Activated CD4-positive, alpha-beta memory T cell treated with anti-CD3 and anti-CD28 coated beads for 36 hours (primary cell): ENCODE measurements at places on chromosomes 1 and 21. TPM values are rescaled to one million over a fixed set of nuclear protein-coding genes. Genes with fewer than 3 reads are reported as not detected.
A peak's percentile ranks its signal among the peaks of the same experiment; 100 is the strongest.

DNA sequence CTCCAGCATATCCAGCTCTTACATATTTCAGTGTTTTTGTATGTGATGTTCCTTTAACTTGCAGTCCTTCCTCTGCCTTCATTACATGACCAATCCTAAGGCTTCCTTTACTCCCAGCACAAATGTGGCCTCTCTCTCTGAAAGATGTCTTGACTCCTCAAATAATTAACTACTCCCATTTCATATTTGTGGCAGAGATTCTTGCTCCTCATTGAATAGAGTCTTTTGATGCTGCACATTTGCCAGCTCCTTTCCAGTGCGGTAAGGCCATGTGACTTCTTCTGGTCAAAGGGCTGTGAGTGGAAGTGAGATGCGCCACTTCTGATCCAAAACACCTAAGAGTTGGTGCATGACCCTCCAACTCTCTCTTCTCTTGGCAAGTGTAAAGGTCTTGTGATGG, 19.1 kb upstream of the LAMC1 start:
- DNase-seq, result no peak

GRCh38 chr1:19437891-19438294, 47.4 kb downstream of the CAPZB start:
- no peak for DNase-seq

GRCh38 chr1:224989615-224990014, 60.1 kb downstream of the DNAH14 start:
- no peak for DNase-seq

DNA sequence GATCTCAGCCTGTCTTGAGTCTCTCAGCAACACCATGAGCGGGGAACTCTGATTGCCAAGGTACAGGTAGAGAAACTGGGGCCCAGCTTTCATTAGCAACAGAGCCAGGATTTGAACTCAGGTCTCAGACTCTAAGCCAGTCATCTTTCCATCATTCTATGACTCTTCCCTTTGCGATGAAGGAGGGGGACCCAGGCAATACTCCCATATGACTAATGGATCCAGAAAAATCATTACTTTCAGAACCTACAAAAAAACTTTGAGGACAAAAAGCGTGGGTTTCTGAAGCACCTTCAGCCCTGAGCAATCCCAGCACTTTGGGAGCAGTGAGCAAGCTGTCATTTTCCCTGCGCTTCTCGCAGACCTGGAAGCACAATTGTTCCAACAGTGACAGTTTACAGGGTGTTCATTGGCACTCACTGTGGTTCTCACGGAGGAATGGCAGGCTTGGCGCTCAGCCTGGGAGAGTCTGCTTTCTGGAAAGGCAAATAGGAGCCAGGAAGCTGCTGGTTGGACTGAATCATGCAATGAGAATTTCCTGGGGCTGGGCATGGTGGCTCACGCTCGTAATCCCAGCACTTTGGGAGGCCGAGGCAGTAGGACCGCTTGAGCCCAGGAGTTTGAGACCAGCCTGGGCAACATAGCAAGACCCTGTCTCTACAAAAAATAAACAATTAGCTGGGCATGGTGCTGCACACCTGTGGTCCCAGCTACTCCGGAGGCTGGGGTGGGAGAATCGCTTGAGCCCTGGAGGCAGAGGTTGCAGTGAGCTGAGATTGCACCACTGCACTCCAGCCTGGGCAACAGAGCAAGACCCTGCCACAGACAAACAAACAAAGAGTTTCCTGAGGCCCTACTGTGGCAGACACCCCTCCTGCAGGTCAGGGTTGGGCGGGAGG, 40.1 kb downstream of the SLC2A7 start:
- DNase-seq, result no peak

- DNase-seq, result peak; percentile 66
These were observed at the start of gene G0S2 for GRCh38 chr1:209674957-209675564. G0S2 (plus strand) TSS chr1:209675412; CDS start chr1:209675685, 273 bp downstream.

DNA sequence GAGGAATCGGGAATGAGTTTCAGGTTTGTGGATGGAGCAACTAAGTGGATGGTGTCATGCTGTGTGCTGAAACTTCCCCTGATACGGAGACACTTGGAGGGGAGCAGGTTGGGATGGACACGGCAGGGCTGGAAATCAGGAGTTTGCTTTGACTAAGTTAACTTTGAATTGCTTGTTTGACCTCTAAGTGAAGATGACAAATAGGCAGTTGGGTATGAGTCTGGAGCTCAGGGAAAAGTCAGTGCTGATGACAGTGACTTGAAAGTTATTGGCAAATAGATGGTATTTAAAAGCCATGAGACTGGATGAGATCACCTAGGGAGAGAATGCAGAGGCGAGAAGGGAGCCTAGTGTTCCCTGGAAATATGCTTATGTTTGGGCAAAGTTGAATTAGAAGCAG, 12.8 kb upstream of the ZSCAN20 start:
- DNase-seq, result no peak

DNA sequence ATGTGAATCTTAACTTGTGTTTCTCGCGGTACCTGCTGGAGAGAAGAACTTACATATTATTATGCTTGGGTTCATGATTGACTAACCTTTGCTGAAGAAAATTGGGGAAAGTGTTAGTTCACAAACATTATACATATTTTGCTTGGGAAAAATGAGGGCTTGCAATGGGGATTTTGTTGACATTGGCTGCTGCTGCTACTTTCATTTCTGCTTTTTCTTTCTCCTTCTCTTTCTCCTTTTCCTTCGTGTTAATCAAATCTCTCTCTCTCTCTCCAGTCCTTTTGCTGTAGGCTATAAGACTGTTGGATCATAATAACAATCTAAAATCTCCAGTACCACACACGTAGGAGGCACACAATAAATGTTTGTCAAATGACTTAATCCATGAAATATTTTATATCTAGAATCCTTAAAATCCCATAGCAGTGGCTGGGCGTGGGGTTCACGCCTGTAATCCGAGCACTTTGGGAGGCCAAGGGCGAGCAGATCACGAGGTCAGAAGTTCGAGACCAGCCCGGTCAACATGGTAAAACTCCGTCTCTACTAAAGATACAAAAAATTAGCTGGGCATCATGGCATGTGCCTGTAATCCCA, 23.0 kb downstream of the IRF2BP2 start:
- no peak for DNase-seq

DNA sequence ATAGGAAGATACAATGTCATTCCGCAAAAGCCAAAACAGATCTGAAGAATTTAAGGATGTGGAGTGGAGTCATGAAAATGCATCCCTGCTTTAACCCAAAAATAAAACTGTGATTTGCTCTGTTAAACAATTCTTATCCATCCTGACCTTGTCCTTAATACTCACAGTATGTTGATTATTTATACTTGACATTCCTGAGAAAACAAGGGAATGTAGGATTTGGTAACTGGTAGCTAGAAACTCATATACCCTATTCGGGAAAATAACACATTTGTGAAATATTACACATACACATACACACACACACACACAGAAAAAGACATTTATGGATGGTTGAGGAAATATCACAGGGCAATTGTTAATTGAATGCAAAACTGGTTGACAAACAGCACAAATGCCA, 80.2 kb downstream of the FMN2 start:
- DNase-seq, result no peak

DNA sequence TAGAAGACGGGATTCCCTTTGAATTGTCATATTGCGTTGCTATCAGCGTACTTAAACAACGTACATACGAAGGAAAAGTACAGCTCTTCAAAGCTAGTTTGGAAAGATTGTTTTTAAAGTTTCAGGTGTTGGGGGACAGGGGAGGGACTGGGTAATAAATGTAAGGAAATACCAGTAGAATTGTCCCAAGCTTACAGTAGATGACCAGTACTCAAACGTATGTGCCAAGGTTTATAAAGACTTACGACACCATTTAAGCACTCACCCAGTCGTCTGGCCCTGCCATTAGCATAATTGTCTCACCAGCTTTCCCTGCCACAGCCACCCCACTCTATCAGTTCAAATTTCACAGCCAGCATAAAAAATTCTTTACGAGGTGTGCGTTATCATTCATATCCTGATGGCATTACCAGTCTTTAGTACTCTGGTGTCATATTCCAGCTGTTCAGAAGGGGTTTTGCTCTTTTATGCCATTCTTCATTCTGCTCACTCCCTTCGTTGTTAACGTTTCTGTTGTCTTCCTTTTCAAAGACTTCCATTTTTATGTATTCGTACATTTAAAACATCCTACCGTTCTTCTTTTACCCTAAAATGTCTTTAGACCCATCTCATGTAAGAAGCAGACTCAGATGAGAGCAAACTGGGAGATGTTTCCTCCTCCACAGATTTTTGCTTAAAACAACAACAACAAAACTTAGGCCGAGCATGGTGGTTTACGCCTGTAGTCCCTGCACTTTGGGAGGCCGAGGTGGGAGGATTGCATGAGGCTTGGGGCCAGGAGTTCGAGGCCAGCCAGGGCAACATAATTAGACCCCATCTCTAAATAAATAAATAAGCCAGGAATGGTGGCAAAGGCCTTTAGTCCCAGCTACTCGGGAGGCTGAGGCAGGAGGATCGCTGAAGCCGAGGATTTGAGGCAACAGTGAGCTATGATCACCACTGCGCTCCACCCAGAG, 1.0 kb upstream of the HP1BP3 start:
- DNase-seq, result no peak

- DNase-seq, result no peak
These were observed 35.7 kb upstream of the ERRFI1 start for GRCh38 chr1:8061673-8062386.

GRCh38 chr1:13619909-13620308, 36.3 kb downstream of the PDPN start:
- no peak for DNase-seq

DNA sequence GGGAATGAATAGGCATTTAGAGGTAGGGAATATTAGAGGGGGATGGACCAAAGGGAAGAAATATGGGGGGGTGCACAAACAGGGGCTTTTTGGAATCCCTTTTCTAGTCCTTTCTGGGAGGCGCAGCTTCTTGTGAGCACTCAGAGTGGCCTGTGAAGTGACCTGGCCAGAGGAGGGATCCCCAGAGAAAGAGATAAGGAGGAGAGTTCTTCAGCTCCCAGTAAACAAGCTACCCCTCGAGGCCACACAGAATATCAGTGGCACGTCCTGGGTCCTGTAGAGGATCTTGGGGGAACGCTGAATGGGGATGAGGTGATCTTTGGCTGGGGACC, 19.4 kb downstream of the VANGL2 start:
- no peak for DNase-seq

- no peak for DNase-seq
These were observed 39.7 kb downstream of the MATN1 start for GRCh38 chr1:30683699-30684098.

SLAMF1 gene
- total RNA-seq, result 166 TPM

AADACL3 gene
- total RNA-seq, result not detected

FMO3 gene
- not detected for total RNA-seq

SNX7 gene
- total RNA-seq, result 0.39 TPM

LYPD8 gene
- total RNA-seq, result not detected

CRNN gene
- total RNA-seq, result not detected

PIAS3 gene
- total RNA-seq, result 17.9 TPM

KCND3 gene
- not detected for total RNA-seq
